HL-60 (cell line): ENCODE measurements at places on chromosomes 7 and 10.

DNA sequence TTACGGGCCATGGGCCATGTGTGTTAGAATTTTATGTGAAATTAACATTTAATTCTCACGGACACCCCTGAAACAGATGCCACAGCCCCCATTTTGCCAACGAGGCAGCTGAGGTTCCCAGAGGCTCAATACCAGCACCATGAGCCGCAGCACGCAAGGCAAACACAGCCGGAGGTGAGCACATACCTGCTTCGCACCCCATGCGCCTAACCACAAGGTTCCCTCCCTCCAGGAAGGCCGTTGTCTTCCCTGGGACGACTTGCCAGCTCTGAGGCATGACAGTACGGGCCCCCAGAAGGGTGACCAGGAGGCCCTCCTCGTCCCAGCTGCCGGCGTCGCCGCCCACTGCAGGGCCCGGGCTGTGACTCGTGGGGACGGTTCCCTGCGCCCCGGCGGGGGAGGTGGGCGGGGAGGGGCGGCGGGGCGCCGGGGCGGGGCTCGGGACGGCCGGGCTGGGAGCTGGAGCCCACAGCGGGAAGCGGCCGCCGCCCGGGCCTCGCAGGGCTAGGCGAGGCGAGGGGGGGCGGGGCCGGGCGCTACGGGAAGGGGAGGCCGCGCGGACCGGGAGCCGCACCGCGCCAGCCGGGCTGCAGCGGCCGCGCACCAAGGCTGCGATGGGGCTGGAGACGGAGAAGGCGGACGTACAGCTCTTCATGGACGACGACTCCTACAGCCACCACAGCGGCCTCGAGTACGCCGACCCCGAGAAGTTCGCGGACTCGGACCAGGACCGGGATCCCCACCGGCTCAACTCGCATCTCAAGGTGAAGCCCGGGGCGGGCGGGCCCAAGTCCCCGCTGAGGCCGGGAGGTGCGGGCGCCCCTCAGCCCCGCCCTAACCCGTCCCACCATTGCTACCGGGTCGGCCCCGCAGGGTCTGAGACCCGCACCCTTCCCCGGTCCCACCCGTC is at the start of gene CAV2:
Gene CAV2 (plus strand): TSS at position 571 of the 910 bp plus-strand sequence. CDS start 44 bp downstream, at position 615.
- no peak for DNase-seq

DNA sequence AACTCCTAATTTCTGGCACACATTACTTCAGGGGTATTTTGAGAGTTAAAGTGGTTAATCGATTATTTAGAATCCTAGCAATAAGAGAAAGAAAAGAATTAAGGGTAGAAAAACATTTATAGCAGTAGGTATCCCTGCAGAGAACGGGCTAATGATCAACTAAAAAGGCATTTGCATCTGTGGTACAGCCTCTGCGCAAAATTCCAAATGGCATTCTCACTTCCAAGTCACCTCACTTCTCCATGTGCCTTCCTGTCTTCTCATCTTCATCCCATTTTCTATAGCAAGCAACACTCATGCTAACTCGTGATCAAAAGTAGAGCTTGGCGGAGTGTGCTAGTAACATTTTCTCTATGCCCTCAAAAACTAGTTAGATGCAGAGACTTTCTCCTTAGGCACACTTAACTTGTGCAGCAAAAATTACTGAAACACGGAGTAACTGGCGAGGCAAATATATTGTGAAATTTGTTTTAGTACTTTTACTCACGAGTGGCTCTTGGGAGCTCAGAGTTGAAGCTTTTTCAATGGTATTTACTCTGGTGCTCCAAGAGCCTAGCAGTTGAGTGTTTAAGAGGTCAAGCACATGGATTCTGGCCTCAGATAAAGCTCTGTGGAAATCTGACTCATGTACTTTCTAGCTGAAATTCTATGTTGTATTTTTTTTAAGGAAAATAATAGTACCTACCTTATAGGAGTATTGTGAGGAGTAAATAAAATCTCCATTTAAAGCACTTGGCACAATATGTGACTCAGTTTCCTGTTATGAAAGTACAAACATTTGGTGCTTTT is 65.1 kb downstream of the MET start:
- DNase-seq: no peak

DNA sequence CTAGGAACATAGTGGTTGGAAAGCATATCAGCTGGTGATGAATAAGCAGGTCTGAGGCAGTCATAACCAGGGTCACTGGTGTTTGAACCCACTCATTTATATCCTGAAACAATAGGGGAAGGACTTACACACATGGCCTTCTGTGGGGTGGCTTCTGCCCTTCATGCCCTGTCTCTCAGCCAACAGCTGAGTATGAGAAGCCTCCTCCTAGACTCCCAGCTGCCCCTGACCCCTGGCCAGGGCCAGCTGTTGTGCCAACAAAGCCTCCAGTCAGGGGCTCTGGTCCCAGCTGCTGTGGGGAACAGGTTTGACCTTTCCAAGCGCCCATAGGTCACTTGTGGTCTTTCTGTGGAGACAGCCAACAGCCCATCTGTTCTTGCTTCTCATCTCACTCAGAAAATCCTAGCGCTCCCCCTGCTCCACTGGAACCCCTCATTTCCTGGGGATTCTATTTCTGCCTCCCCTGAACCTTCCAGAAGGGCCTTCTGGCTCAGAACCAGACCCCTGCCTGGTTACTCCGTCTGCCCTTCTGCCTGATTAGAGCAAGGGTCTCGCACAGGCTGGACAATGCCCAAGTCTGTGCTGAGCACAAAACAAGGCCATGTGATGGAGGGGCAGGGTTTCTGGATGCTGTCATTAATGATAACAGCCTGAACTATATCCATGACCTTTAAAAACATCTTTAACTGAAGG is 9.7 kb upstream of the PURB start:
- no peak for DNase-seq

- no peak for DNase-seq
Observed at GRCh38 chr10:30215623-30216022, 133.5 kb downstream of the MTPAP start.

- DNase-seq: no peak
Observed at GRCh38 chr10:14412624-14413023, 81.9 kb upstream of the FRMD4A start.

GRCh38 chr10:33227489-33227888 is 107.0 kb downstream of the NRP1 start:
- no peak for DNase-seq

- DNase-seq: no peak
Observed at GRCh38 chr10:77297393-77297739, 340.2 kb downstream of the KCNMA1 start.

- no peak for DNase-seq
Observed at GRCh38 chr10:13795653-13796555, 209.1 kb downstream of the PRPF18 start.

DNA sequence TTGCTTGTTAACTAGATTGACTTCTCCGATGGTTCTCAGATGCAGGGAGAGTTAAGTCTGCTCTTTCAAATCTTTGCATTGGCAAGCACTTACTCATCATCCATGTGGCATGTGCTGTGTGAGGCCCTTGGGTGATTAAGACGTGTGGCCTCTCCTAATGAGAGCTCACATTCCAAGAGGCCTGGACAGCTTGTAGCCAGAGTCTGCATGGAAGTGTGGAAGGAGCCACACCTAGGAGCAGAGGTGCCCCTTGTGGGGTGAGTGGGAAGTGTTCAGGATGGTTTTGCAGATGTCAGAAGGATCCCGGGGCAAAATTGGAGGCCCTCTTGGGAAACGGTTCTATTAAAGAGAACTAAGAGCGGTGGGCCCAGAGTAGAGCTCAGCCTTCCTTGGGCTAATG is 225.9 kb downstream of the PAXIP1 start:
- no peak for DNase-seq

- DNase-seq: no peak
Observed at GRCh38 chr10:100683004-100683403, 62.4 kb upstream of the PAX2 start.

GRCh38 chr10:3850999-3851937 is 66.3 kb upstream of the KLF6 start:
- DNase-seq: peak; percentile 50

GRCh38 chr10:128422190-128422589 is 296.0 kb upstream of the MKI67 start:
- DNase-seq: no peak

- no peak for DNase-seq
Observed at GRCh38 chr7:128168667-128169210, 72.3 kb upstream of the LEP start.

- DNase-seq: peak; percentile 60
Observed at GRCh38 chr7:1922071-1922869, 252.2 kb downstream of the ELFN1 start.

DNA sequence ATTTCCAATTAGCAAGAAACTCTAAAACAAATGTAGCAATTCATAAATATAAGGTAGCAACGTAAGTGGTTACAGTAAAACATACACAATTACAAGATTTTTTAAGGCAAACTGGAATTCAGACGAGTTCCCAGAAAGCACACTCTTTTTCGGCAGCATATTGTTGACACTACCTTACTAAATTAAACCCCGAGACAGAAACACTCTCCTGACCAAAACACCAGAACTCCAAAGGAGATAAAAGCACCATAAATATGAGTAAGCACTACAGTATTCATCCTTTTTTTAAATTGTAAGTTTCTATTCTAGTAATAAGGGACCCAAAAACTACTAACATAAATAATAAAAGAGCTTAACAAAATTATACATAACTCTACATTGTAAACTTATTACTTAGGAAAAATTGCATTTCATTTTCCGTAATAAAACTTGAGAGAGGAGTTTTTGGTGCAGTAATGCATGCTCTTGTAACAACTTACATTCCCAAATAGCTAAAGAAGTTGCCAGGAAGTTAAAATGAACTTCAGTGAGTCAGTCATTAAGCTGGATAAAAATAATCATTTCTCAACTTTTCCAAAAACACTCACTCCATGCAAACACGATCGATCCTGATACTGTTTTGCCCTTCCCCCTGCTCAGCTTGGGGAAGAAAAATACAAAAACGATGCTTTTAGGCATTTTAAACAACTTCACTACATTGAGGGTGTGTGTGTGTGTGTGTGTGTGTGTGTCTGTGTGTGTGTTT is 2.0 kb downstream of the PIP4K2A start:
- no peak for DNase-seq

- peak; percentile 29 for DNase-seq
Observed at GRCh38 chr7:54823776-54824175, 64.8 kb upstream of the SEC61G start.

DNA sequence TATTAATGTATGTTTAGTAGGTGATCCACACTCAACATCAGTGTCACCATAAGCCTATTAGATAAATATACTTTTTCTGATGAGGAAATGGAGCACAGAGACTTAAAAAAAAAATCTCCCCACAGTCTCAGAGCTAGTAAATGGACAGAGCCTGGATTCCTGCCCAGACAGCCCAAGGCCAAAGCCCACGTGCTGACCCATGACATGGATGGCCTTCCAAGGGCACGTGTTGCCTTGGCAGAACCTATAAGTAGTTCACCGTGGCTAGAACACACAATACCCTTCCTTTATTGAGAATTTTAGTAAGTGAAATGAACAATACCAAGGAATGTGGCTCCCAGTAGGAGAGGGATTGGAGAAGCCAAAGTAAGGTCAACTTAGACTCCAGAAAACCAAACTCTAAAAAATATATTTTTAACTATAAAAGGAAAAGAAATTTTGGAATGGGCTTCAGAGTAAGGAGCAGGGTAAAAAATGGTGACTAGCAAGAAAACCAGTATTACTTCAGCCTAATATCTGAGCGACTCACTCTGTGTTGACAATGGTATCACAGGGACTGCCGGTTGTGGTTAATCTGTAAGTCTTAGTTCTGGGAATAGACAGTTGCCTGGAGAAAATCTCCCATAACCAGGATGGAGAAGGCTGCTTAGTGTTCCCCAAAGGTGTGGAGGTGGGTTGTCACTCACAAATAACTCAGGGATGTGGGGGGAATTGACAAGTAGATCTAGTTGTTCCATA is 223.0 kb downstream of the SORCS1 start:
- DNase-seq: no peak

DNA sequence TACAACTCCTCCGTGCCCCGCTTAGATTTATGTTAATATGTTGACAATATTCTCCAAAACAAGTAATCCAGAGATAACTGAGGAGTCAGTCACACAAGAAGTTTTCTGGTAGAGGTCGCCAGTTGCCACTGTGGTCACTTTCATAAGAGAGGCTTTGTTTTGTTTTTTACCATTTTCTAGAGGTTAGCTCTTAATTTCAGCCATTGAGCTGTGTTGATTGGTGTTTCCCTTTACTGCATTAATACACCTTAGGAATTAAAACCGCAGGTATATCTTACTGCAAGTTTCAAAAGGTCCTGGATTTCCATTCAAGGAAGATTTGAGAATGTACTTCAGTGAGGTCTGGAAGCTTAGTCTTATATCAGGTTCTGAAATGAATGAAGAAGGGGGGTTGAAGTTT is 3.5 kb downstream of the BMI1 start:
- DNase-seq: no peak

DNA sequence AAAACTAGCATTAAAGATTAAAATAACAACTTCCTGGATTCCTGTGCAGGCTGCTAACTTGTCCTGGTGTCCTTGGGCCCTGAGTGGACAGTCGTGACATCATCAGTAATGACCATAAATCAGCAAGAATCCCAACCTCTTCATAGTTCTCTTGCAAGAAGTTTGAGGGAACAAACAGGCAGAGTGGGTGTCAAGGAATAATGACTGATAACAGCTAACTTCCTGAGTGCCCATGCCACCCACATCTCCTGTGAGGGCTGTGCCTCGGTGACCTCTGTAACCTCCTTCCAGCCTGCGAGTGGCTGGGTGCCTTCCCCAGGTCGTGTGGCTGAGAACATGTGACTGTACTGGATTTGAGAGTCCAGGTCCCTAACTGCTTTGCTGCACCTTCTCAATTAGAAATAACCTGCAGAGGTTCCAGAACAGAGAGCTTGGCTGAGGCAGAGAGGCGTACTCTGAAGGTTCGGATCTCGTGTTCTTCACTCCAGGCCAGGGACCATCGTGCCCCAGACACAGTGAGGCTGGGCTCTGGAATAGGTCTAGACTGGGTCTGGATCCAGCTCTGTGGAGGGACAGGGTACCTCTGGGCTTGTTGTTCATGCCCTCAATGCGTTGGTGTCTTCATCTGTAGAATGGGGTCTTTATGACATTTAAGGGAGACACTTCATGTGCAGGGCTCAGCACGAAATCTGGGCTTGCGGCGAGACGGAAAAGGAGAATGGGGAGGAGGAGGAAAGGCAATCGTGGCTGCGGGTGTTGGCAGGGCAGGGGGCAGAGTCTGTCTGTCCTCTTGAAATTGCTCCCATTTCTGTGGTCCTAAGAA is 313.1 kb upstream of the ZNF32 start:
- no peak for DNase-seq
